ENCODE measurements at places on chromosomes 16 and 17.
A peak's percentile ranks its signal among the peaks of the same experiment; 100 is the strongest.

DNA sequence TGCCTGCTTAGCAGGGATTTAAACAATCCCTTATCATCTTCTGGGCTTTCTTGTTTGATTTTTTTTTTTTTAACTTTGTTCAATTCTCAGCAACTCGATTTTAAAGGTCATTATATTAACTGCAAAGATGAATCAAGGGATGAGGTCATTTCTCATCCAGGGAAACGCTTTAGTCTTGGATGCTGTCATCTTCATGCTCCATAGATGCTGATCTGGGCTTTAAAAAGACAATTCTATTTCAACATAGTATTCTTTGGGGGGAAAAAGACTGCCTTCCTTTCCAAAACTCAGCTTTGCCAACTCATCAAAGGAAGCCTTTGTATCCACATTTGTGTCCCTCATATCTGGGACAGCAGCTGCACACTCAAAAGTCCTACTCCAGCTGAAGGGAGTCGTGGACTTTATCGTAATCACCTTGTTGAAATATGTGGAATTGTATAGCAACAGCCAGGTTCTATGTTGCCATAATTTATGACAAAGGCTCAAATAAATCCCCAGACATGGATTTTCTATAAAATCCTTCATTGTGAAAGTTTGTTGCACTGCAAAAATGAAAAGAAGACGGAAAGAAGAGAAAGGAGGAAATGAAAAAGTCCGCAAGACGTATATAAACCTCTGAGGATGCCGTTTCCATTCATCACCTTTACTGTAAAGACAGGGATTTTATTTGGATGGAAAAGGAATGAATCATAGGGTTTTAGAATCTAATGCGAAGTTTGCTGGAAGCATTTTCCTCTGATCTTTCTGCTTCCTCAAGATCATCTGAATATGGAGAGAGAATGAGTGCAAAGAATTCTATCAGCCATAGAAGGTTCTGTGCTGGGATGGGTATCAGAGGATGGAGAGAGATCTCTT, 48.6 kb upstream of the XYLT1 start:
- no peak for DNase-seq

DNA sequence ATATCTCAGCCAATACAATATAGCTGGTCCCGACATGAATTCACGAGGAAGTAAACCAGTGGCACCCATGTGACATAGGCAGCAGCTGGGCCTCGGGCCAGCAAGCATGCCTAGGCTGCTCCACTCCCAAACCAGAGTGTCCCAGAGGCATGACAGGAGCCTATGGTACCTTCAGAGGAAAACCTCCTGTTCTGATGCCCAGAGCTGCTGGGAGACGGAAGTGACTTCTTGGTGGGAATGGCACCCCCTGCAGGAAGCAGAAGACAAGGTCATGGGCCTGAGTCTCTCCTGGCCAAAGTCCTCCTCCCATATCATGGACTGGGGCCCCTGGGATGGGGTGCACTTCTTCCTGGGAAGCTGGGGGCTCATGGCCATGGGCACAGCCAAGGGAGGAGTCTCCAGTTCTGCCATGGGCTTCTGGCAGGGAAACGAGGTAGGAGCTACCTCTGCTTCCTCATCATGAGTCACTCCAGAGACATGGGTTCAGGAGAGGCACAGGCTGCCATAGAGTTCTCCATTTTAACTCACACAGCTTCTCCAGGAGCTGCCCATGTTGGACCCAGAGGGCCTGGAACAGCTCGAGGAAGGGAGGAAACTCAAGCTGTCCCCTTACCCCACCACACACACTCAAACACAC, 13.4 kb downstream of the FBF1 start:
- no peak for DNase-seq

DNA sequence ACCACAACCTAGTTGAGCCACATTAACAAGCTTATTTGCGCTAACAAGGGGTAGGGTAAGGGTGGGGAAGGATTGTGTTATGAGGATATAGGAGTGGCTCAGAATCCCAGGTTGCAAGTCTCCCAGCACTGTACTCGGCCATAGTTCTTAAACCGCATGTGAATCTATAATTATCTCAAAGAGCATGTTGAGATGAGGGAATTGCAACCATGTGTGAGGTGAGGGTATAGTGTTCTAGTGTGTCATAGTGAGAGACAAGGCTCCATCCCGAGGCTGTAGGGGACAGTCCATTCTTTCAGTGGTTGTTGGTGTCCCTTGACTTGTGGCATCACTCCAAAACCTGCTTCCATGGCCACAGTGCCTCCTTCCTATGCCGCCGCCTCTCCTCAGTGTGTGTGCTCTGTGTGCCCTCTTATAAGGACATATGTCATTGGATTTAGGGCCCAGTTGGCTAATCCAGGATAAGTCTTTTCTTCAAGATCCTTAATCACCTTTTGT, 22.7 kb upstream of the ATP5MC1 start:
- no peak for DNase-seq

DNA sequence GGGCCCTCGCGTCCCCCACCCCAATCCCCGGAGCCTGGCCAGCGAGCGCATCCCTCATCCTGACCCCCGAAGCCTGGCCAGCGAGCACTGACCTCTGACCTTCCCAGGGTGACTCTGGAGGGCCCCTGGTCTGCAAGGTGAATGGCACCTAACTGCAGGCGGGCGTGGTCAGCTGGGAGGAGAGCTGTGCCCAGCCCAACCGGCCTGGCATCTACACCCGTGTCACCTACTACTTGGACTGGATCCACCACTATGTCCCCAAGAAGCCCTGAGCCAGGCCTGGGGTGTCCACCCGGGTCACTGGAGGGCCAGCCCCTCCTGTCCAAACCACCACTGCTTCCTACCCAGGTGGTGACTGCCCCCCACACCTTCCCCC, 2.3 kb downstream of the TPSD1 start:
- peak; percentile 31 for DNase-seq

DNA sequence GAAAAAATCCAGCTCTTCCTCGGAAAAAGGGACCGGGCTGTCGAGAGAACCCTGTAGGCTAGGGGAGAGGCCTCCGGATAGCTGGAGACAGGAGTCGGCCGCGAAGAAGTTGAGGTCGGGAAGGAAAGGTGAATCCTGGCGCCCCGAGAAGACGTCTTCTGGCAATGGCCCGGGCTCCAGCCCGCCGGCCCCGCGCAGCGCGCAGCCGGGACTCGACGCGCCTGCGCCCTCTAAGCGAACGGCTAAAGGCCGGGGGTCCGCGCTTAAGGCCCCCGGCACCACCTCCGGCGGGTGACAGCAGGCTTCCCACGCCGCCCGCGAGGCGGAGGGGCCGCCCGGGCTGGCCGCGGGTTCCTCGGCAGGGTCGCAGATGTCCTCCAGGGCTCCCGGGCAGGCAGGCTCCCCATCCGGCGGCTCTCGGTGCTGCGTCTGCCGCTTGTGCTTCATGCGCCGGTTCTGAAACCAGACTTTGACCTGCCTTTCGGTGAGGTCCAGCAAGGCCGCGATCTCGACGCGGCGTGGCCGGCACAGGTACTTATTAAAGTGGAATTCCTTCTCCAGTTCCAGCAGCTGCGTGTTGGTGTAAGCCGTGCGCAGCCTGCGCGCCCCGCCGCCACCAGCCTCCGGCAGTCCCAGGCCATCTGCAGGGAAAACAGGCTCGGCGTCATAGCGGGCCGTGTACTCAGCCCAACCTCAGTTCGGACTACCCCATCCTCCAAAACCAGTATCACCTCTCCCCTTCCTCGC, 1.6 kb downstream of the HOXB2 start:
- peak; percentile 82 for DNase-seq
